ENCODE measurements at places on chromosomes 6 and 20. TPM values are rescaled to one million over a fixed set of nuclear protein-coding genes. Genes with fewer than 3 reads are reported as not detected.

Gene PI3
- not detected for total RNA-seq

Gene CALHM5
- 4.8 TPM for total RNA-seq

Gene ADGB
- not detected for total RNA-seq

Gene ZBTB22
- total RNA-seq, result 12.4 TPM

Gene SOX18
- total RNA-seq, result 102 TPM

Gene RBM24
- 5.5 TPM for total RNA-seq

Gene ISM1
- total RNA-seq, result 1.3 TPM

Gene PI16
- 0.23 TPM for total RNA-seq

Gene BHLHE23
- not detected for total RNA-seq

Gene BMP5
- total RNA-seq, result not detected

Gene OR2H1
- total RNA-seq, result not detected

Gene BPIFA1
- not detected for total RNA-seq

Gene KHDC1
- 2.9 TPM for total RNA-seq

Gene PLAGL1
- total RNA-seq, result 25.6 TPM

Gene CST4
- not detected for total RNA-seq

Gene ELOVL2
- total RNA-seq, result not detected

Gene SLC4A11
- 10.9 TPM for total RNA-seq

Gene GSTA2
- not detected for total RNA-seq

Gene EHMT2
- total RNA-seq, result 39.0 TPM
